Activated CD4-positive, alpha-beta T cell treated with anti-CD3 and anti-CD28 coated beads for 36 hours (primary cell): ENCODE measurements at places on chromosomes 1 and 21. TPM values are rescaled to one million over a fixed set of nuclear protein-coding genes. Genes with fewer than 3 reads are reported as not detected.

- DNase-seq = no peak
Observed at GRCh38 chr1:44302541-44302940, 52.5 kb downstream of the ERI3 start.

GRCh38 chr1:19062258-19063029, 106.0 kb upstream of the IFFO2 start:
- DNase-seq = peak; percentile 59

DNA sequence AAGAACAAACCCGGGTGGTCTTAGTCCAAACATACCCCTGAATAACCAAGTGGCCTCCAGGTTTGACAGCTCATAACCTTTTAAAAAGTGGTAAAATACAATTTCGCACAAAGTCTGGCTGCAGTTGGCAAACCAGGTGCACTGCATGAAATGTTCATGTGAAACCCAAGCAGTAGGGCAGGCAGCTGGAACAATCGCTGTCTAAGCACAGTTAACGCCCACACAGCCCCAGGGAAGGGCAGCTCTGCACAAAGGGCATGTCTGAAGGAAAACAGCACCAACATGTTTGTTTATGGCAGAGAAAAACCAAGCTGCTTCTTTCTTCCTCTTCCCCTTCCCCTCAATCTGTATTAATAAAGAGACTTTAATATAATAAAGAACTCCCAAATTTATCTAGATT, 49.5 kb downstream of the KIAA1614 start:
- DNase-seq = no peak

GRCh38 chr1:178005450-178005849, 35.6 kb upstream of the SEC16B start:
- no peak for DNase-seq

DNA sequence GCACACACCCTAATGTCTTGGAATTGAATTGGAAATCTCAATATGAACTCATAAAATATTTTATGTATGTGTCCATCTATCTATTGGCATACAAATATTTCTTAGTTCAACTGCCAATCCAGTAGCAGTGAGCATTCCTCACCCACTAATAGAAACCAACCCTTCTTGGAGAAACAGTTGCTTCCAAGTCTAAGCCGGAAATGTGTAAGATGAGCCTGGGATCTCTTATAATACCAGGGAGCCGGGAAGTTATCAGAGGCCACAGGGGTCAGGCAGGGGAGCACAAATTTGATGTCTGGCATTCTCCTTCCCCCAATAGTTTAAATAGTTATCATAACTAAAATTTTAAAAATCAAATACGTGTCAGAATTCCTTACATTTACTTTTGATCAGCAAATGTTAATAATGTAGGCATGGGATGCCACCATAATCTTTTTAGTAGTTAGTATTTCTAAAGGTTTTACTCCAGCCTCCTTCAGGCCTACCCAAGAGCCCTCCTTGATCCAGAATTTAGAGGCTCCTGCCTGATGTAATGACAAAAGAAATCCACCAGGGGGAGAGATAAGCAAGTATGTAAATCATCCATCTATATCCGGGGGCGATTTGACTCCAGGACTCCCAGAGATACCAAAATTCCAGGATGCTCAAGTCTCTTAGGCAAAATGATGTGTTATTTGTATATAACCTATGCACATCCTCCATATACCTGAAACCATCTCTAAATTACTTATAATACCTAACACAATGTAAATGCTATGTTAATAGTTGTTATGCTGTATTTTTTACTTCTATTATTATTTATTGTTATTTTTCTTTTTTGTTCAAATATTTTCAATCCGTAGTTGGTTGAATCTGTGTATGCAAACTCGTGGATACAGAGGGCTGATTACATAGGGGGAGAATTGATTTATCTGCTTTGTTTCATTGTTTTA, 218.7 kb upstream of the COA6 start:
- peak; percentile 20 for DNase-seq

DNA sequence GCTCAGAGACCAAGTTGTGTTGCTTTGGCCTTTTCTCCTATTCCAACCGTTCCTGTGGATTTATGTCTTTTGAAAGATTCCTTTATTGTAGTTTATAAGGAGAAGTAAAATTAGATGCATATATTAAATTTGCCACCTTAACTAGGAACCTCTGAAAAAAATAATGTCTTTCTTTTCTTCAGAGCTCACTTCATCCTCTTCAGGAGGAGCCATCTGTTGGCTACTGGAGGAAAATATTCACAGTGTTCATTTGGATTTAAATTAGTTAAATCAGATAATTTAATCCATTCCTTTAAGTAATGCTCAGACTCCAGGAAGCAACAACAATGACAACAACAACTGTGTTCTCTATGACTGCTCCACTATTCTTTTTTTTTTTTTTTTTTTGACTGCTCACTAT, 164.0 kb downstream of the FASLG start:
- DNase-seq = no peak

DNA sequence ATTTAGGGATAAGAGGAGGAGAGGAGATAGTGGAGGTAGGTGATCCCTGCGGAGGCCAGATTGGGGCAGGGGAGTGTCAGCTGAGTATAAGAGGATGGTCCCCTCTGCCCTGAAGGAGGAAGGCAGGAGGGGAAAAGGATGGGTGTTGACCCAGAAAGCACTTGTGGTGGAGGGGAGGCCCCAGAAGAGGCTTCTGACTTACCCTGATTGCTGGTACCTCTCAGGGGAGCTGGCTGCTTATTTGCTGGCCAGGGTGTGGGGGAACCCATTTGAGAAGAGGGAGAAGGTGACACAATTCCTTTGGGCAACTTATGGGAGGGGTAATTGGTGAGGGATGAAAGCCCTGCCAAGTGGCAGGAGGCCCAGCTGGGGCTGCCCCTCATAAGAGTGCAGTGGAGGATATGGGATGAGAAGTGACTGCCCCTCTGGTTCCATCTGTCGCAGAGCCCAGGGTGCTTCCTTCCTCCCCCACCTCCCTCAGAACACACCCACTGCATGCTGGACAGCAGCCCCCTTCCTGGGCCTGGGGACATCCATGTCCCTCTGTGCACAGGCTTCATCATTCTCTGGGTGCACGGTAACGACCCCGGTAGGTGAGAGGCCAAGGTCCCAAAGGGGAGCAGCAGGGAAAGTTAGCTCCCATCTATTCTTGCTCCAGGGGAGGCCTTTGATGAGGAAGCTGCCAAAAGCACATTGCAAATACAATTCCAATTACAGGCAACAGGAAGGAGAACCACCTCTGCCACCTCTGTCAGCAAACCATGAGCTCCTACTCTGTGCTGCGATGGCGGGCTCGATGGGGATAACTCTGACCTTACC, 1.4 kb upstream of the PCSK9 start:
- DNase-seq = no peak

DNA sequence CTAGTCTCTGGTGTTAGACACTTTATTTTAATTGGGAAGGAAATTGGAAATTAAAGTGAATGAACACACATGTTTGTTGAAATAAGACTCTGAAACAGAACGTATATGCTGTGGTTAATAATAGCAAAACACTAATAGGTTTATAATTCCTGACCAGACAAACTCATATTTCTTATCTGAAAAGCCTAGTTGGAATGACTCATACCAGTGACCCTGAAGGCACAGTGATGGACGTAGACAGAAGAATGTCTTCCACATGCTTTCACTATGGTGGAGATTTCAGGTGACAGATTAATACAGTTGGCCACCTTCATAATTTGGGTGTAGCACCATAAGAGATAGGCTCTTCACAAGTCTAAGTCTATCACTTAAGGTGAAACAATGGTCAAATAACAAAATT, 83.0 kb upstream of the COL11A1 start:
- no peak for DNase-seq

- DNase-seq = no peak
Observed at GRCh38 chr1:115771094-115771846, 2.8 kb upstream of the CASQ2 start.

DNA sequence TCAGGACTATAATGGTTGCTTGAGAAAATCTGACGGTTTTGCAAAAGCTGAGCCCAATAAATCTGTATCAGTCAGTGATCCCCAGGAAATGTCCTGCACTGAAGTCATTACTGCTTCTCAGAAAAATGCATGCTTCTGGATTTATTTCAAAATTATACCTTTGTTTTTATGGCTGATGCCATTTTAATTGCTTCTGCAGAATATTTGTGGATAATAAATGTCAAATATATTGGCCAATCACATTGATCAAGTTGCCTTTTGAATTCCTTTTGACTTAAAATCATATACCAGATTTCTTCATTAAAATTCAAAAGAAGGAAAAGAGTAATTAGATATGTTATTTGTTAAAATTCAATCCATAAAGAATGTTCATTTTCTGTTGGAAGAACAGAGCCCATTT, 842.9 kb upstream of the ADGRL4 start:
- DNase-seq = no peak

DNA sequence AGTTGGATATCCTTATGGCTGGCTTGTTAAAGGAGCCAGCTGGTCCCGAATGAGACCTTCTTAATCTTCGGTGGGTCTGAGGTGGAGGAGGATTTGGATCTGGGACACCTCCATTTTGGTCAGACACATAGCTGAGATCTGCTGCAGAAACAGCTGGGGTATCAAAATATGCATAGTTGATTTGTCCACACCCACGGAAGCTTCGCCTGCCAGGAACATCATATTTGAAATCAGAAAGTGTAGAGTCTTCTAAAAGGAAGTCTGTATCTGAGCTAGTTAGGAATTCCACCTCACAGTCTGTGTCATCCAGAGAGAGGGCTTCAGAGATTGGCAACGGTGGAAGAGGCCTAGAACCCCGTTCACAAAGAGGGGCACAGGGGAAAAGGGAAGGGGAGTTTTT, 12.3 kb downstream of the ERRFI1 start:
- DNase-seq = no peak

GRCh38 chr1:218810306-218810705, 363.4 kb upstream of the LYPLAL1 start:
- DNase-seq = no peak

DNA sequence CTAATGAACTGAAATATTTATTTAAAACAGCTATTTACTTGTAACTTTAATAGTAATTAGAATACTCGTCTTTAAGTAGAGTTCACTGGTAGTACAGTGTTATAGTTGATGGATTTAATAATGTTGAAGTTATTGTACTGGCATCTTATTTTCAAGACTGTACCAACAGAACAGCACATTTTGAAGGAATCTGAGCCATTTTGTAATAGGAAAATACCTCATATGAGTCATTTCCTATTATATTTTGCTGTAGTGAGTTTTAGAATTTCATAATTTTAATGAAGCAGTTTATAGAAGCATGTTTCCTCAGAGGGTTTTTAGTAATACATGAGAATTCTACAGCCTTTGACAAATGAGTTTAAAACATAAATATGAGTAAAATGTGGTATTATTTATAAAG, 258.3 kb downstream of the OLFM3 start:
- DNase-seq = no peak

DNA sequence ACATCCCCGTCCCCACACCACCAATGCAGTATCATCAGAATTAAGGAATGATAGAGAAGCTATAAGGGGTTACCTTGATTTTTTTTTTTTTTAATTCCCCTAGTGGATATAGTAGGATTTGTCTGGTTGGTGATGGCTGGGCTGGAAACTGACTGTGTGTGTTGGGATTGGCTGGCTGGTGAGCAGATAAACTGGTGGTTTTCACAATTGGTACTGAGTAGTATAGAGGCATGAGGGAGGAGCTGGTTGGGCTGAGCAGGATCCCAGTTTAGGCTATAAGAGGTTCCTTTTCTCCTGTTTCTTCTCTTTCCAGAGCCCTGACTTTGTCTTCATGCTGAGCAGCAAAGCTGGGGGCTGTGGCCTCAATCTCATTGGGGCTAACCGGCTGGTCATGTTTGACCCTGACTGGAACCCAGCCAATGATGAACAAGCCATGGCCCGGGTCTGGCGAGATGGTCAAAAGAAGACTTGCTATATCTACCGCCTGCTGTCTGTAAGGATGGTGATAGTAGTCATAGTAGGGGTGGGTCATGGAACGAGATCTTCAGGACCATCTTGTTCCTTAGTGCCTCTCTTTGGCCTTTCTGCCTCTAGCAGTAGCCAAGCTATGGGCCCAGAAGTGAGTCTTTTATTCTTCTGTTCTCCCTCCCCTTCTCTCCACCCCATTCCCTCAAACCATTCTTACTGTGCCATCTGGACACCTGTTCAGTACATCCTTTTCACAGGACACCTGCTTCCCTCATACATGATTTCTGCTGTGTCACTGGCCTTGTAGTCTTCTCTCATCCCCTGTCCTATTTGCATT, 26.9 kb downstream of the RAD54L start:
- DNase-seq = no peak

GRCh38 chr1:89546082-89546889, 21.7 kb downstream of the LRRC8B start:
- DNase-seq = peak; percentile 27

- no peak for DNase-seq
Observed at GRCh38 chr1:169812131-169812530, 17.4 kb upstream of the METTL18 start.

- DNase-seq = no peak
Observed at GRCh38 chr1:11525516-11525915, 46.6 kb downstream of the DISP3 start.

- DNase-seq = no peak
Observed at GRCh38 chr1:213925531-213926182, 62.1 kb upstream of the PROX1 start.

DNA sequence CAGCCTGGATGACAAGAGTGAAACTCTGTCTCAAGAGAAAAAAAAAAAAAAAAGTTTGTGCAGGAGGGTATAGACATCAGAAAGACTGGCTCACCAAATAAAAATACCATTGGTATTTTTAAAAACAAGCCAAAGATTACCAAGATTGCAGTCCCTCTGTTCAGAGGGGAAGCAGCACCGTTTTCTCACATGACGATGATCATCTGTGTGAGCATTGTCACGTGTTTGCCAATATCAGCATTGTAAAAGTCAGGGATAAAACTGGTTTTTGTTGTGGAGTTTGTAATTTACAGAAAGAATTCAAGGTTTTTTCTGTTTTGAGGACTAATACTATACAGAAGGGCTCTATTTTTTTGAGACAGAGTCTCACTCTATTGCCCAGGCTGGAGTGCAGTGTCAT, 26.5 kb downstream of the ZNF362 start:
- no peak for DNase-seq

DNA sequence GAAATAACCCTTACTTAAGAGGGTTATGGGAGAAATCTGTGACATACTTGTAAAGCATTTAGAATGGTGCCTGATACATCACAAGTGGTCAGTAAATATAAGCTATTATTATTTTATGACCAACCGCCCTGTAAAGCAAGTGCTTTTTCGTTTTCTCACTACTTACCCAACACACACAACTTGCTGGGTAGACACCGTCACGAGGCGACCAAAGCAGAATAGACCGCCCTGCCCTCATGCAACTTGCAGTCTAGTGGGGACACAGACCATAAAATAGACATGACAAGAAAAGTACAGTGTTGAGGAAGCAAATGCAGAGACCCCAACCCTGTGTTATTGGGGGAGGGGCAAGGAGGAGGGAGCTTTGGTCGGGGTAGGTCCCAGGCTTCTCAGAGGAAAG, 744 bp upstream of the IGSF3 start:
- no peak for DNase-seq

GRCh38 chr1:159008744-159009188, 941 bp upstream of the IFI16 start:
- DNase-seq = peak; percentile 83

LIN28A gene
- total RNA-seq = not detected

SLC50A1 gene
- 58.0 TPM for total RNA-seq

IL12RB2 gene
- 77.9 TPM for total RNA-seq

COL24A1 gene
- total RNA-seq = not detected

PRAMEF9 gene
- not detected for total RNA-seq
